ENCODE measurements at places on chromosomes 2 and 18. TPM values are rescaled to one million over a fixed set of nuclear protein-coding genes. Genes with fewer than 3 reads are reported as not detected.

GRCh38 chr2:19349911-19350677 lies 8.3 kb downstream of the OSR1 start:
- peak overlapping the region; percentile 33 for H3K27ac ChIP-seq
- peaks cover 4% of the 10 kb centered on the region for H3K4me1 ChIP-seq
- no peaks in the 10 kb centered on the region for H3K27me3 ChIP-seq
- H3K4me3 ChIP-seq, result peak overlapping the region; percentile 33
- no peaks in the 10 kb centered on the region for H3K36me3 ChIP-seq
- no peak for DNase-seq

DNA sequence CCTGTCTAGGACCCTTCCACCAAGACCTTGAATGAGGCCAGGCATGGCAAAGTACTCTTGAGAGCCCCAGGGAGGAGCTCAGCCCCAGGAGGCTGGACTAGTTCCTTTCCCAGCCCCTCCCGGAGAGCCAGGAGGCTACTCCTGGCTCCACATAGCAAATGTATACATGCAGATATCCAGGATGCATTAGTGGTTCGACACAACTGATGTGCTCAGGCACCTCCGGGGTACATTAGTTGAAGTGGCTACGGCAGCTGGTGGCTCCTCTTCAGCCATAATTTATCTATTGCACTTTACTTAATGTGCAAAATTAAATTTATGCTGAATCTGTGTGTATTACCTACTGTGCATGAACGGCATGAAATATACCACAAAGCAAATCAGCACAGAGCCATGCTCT lies 182.8 kb upstream of the MEIS1 start:
- no peak overlapping the region for H3K27ac ChIP-seq
- H3K36me3 ChIP-seq, result no peaks in the 10 kb centered on the region
- no peak for DNase-seq

GRCh38 chr2:127153691-127154158 lies 46.8 kb upstream of the BIN1 start:
- DNase-seq, result no peak
- no peaks in the 10 kb centered on the region for H3K36me3 ChIP-seq
- H3K27me3 ChIP-seq, result no peaks in the 10 kb centered on the region
- no peak overlapping the region for H3K4me3 ChIP-seq
- H3K4me1 ChIP-seq, result no peaks in the 10 kb centered on the region

GRCh38 chr2:185208261-185208660 lies 530.3 kb upstream of the FSIP2 start:
- no peaks in the 10 kb centered on the region for H3K4me1 ChIP-seq
- H3K27me3 ChIP-seq, result no peaks in the 10 kb centered on the region
- no peaks in the 10 kb centered on the region for H3K36me3 ChIP-seq
- no peak for DNase-seq
- no peak overlapping the region for H3K27ac ChIP-seq

- no peak for DNase-seq
- no peaks in the 10 kb centered on the region for H3K36me3 ChIP-seq
- no peaks in the 10 kb centered on the region for H3K27me3 ChIP-seq
- H3K4me1 ChIP-seq, result no peaks in the 10 kb centered on the region
Observed at GRCh38 chr2:103174711-103175110, 412.9 kb downstream of the TMEM182 start.

PLGLB2 gene
- total RNA-seq, result 5.6 TPM

DNA sequence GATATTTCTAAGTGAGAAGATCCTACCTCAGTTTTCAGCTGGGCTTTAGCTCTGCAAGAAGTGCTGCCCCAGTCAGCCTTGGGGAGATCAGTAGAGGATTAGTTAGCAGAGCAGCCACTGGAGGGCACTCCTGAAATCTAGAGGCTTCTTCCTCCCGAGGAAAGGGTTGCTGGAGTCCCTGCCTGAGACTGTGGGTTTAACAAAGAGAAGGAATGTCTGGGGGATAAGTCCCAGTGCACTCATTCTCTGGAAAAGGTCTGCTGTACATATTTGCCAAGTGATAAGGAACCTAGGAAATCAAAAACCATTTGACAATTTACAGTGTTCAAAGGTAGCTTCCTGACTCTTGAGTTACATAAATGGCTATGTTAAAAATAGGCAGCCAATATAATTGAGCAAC lies 207.2 kb downstream of the SLC8A1 start:
- no peak overlapping the region for H3K27ac ChIP-seq
- H3K4me3 ChIP-seq, result no peak overlapping the region
- no peaks in the 10 kb centered on the region for H3K36me3 ChIP-seq
- H3K27me3 ChIP-seq, result no peaks in the 10 kb centered on the region
- no peak for DNase-seq
- H3K4me1 ChIP-seq, result no peaks in the 10 kb centered on the region

Data from breast epithelium (tissue), 4 donors.